ENCODE measurements at places on chromosomes 2 and 18.
A peak's percentile ranks its signal among the peaks of the same experiment; 100 is the strongest.

GRCh38 chr2:189411860-189412259, 29.4 kb upstream of the WDR75 start:
- no peak for DNase-seq

DNA sequence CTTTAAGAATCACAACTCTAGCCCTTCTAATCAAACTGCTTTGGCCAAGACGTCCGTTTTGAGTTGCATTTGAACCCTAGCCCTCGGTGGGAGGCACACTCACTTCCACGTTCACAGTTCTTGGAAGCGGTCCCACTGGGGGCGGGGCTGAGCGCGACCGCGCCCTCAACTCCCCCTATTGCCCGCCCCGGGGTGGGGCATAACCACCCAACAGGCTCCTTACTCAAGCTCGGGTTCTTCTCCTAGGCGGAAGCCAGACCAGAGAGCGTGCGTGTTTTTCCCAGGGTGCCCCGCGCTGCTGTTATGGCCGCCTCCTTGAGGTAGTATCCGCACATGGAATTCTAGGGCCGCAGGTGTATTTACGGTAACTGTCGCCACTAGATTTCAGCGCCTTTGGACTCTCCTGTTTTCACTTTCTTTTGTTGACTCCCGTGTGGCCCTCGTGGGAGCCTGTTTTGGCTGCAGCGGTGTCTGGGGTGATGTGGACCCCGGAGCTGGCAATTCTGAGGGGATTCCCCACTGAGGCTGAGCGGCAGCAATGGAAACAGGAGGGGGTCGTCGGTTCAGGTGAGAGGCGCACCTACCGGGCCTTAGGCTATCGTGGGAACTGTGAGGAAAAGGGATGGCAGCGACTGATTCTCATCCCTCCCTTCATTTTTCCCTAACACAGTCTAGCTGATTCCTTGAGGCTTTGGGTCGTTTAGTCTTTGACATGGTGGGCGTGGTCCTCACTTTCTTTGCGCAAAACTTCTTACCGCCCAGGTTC, at the start of gene TTC27:
TSS of gene TTC27 (plus strand) at position 237 of the 766 bp plus-strand sequence. CDS start at position 480, 243 bp downstream.
- DNase-seq, result peak; percentile 97

DNA sequence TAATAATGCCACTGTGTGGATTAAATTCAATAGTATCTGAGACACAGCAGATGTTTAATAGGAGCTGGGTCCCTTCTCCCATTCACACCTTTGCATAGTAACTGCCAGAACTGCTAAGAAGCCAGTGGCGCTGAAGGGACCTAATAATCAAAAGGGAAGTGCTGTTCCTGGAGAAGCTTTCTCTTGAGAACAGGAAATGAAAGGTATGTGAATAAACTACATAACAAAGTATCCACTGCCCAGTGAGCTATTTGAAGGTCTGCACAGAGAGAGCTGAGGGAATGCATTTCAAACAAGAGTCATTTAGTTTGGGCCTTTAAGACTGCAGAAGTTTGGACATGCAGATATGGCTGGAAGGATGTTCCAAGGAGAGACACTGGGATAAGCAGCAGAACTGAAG, 56.1 kb upstream of the KIDINS220 start:
- DNase-seq, result no peak

DNA sequence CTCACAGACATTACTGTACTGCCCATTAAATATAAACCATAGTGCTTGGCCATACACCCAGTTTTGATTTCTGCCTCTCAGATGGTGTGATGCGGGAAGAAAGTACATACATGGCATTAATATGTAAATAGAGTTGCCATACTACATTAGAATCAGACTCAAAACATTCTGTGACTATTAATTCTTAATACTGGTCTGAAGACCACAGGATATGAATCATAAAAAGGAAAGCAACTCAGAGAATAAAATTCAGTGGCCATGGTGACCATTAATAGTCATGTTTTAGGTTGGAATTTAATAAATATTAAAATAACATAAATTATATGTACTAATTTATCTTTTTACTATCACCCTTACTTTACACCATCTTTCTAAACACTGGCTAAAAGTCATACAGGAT, 33.0 kb upstream of the WDR75 start:
- no peak for DNase-seq

GRCh38 chr18:24470022-24470618, 9.7 kb downstream of the HRH4 start:
- no peak for DNase-seq

DNA sequence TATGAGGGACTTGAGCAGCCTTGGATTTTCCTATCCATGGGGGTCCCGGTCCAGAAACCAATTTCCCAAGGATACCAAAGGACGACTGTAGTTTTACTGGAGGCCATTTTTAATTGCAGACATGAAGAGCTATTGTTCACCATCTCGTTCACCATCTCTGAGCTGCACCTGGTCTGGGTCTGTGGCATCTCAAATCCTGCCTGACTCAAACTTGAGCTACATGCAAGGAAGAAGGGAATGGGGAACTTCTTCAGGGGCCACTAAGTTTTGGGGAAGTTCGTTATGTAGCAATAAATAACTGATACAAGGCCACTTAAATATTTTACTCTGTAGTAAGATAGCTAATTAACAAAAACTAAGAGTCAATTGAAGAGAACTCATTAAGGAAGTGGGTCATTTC, 2.1 kb upstream of the SMCHD1 start:
- no peak for DNase-seq

- no peak for DNase-seq
Measured at GRCh38 chr2:99850084-99850710, 292.2 kb downstream of the AFF3 start.

DNA sequence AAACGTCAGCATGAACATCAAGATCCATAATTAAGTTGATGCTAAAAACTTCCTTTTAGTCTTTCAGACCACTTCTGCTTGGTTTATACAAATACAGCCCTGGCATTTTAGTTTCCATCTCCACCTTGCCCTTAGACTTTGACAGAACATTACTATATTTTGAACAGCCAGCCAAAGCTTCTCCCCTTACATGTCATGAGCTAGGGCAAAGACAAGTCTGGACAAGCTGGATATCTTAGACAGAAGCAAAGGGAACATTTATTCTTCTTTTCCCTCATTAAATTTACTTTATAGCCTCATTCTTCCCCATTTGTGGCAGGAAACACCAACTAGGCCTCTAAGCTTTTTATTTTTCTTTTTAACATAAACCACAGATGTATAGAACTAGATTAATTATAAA, 403.3 kb downstream of the SUCLG1 start:
- no peak for DNase-seq

DNA sequence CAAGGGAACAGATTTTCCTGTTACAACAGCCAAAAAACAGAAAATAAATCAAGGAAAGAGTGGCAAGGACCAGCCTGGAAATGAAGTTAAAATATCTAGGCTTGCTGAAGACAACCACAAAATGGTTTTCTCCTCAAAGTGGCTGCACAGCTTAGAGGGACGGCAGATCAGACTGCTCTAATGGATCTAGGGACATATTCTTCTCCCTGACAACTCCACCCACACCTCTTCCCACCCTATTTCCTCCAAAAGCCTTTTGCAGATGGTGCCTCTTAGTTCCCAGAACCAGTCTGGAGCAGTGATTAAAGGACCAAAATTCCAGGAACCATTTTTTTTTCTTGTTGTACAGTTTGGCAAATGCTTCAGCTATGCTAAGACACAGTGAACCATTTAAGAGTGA, 220.2 kb upstream of the SIX2 start:
- no peak for DNase-seq

DNA sequence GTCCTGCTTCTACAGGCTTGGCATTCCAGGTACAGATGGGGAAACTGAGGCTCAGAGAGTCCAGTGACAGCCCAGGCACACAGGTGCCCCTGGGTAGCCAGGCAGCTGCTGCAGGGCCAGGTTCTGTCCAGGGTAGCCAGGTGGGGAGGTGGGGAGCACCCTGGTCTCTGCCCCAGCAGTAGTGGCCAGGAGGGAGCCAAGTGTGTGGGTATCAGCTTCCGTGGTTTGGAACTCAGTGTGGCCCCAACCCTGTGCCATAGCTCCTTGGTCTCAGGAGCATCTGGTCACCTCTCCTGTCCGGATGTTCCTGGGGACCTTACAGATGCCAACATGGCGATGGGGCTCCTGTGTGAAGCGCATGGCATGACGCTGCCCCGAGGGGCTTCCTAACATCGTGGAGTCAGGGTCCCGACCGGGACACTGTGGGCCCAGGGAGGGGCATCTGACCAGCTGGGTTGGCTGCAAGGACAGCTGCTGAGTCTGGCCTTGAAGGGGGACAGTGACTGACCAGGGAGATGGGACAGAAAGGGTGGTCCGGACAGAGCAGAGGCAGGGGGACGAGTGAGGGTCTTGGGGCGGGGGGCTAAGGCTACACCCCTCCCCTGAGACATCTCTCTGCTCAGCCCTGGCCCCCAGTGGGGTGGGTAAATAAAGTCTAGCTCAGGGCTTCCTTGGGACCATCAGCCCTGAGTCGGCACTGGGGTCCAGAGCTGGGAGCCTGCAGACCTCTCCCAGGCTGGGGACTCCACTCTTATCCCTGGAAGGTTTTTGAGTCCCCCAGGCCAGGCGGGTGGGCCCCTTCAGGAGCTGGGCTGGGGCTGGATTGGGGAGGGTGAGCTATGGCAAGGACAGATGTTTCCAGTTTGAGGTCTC, 76.0 kb upstream of the SMAD7 start:
- no peak for DNase-seq

- no peak for DNase-seq
Measured at GRCh38 chr2:110848519-110849030, 116.2 kb downstream of the ACOXL start.

DNA sequence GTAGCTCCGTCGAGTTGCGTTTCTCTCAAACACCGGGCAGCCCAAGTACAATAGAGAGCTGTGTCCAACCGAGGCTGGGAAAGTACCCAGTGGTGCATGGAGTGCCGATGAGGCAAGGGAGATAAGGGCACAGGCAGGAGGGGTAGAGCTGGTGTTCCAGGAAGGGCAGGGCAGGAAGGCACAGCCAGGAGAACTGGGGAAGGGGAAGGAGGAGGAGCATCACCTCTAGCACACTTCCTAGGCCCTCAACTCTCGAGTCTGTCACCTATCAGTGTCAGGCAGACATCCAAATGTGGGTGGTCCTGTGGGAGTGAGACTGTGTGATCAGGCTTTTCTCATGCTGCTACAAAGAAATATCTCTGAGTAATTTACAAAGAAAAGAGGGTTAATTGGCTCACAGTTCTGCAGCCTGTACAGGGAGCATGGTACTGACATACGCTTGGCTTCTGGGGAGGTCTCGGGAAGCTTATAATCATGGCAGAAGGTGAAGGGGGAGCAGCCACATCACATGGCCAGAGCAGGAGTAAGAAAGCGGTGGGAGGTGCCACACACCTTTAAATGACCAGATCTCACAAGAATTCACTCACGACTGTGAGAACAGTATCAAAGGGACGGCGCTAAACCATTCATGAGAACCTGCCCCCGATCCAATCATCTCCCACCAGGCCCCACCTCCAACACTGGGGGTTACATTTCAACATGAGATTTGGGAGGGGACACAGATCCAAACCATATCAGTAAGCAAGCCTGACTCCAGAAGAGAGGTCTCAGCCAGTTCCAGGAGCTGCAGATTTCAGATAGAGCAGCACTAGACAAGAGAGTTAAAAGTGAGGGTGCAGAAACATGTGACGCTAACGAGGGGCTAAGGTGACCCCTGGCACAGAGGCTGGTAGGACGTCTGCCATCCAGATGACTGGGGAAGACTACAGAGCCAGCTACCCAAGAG, 75.7 kb downstream of the MBOAT2 start:
- DNase-seq, result no peak

DNA sequence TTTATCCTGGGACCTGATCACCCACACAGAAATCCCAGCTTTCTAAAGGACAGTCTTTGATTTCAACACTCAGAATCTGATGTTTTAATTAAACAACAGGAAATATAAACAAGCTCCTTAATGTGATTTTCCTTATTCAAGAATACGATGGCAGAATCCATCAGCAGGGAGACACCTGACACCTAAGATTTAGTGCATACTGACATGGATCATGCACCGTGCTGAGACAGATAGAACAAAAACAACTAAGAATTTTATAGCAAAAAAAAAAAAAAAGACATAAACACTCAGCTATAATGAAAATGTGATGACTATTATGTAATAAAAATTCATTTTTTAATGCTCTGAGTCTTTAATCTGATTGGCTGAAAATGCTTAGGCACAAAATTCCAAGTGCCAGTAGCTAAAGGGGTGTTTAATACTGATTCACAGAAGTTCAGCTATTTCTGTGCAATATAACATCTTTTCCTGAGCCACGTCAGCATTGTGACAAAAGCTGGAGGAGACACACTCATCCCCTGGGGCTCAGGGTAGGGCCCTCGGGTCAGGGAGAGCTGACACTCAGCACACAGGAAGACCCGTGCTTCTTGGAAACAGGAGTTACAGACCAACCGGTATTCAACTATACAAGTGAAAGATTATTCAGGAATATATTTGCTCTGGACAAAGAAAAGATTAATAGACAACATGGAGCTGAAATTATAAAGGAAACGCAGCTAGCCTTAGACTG, 247.4 kb downstream of the FBXO15 start:
- DNase-seq, result no peak

GRCh38 chr2:213627835-213628460, 343.7 kb downstream of the SPAG16 start:
- no peak for DNase-seq

GRCh38 chr2:165901620-165902298, 51.8 kb downstream of the TTC21B start:
- DNase-seq, result no peak

- DNase-seq, result no peak
Measured at GRCh38 chr2:147255812-147256211, 589.0 kb upstream of the ACVR2A start.

GRCh38 chr2:229152674-229153073, 118.4 kb downstream of the PID1 start:
- no peak for DNase-seq

DNA sequence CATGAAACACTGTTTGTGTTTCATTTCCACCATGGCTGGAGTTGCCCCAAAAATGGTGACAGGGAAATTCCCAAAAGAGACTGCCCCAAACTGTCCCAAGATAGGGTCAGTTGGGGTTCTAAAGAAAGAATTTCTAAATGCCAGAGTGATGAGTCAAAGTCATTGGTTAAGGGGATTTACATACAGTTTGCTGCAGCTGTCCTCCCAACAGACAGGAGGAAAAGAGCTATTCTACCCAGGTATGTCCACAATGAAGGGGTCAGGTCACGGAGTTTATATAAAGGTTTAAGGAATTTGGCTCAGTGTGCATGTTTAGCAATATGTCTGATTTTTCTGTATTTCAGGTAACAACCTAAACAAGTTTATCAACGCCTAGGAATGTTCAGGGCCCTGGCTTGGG, 344.1 kb downstream of the TDRD15 start:
- no peak for DNase-seq

DNA sequence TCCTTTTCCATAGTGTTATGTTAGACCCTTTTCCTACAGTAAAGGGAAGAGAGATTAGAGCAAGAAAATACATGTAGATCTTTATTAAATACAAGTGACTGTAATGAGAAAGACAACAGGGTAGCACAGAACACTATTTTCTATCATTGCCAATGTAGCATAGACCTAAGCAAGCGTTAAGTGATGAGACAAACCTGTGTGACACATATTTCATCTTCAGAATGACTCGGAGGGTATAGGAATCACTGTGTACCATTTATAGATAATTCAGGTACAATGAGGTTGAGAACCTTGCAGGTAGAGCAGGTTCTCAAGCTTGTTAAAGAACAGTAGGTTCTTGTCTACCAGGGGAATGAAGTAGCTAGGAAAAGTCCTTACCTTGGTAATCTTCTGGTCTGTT, 15.9 kb downstream of the PDIA6 start:
- no peak for DNase-seq

- peak; percentile 10 for DNase-seq
Measured at GRCh38 chr18:55778788-55779690, 191.0 kb upstream of the TCF4 start.

Data from activated CD4-positive, alpha-beta T cell treated with anti-CD3 and anti-CD28 coated beads, Interleukin-10, Interleukin-2, amounts not matched to agents 100 ng/mL and 50 ng/mL, durations not matched to agents 16 hours and 8 hours (primary cell).